ENCODE measurements at places on chromosomes 5 and 9.

DNA sequence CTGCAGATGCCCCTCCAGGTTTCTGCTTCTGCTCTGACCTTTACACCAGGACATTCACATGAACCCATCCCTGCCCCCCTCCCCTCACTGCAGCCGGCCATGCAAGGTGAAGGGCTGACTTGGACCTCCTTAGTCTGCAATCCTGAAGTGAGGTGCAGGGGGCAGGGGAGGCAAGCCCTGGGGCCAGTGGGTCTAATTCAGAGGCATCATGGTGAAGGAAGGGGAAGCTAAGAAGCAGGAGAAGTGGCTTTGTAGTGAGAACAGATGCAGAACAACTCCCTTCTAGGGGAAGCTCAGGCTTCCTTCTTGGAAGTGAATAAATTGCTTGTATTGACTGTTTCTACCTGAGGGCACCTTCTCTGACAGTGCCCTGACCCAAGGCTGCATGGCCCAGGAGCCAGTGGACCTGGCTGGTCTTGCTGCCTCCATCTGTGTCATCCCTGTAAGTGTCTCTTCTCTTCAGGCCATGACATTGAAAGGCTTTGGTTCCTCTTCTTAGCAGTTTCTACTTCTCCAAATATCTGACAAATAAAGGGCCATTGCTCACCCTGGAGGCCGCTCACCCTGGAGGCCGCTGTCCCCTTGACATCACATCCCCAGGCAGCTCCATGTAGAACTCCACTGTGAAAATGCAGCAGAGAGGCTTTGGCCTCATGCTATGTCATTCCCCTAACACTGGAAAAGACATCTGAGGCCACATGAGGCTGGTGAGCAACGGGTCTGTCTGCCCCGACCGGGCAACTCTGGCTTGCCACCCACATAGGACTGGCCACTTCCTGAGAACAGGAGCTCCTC, 55.3 kb downstream of the GADD45G start:
- no peak overlapping the region for H3K27ac ChIP-seq
- DNase-seq, result no peak
- peaks cover 42% of the 10 kb centered on the region for H3K4me1 ChIP-seq

- no peaks in the 10 kb centered on the region for H3K27me3 ChIP-seq
- H3K4me1 ChIP-seq, result no peaks in the 10 kb centered on the region
- H3K36me3 ChIP-seq, result peaks cover 26% of the 10 kb centered on the region
- no peak overlapping the region for H3K4me3 ChIP-seq
Measured at GRCh38 chr9:4836676-4837075, 43.9 kb downstream of the RCL1 start.

GRCh38 chr5:6656680-6657079, 23.4 kb downstream of the SRD5A1 start:
- no peak overlapping the region for H3K27ac ChIP-seq
- H3K36me3 ChIP-seq, result peaks cover 30% of the 10 kb centered on the region
- no peak for DNase-seq
- no peaks in the 10 kb centered on the region for H3K4me1 ChIP-seq
- H3K4me3 ChIP-seq, result no peak overlapping the region
- H3K27me3 ChIP-seq, result no peaks in the 10 kb centered on the region

GRCh38 chr9:82152181-82152580, 163.6 kb downstream of the SPATA31D1 start:
- no peak for DNase-seq
- H3K36me3 ChIP-seq, result peaks cover 7% of the 10 kb centered on the region
- no peak overlapping the region for H3K4me3 ChIP-seq
- no peak overlapping the region for H3K27ac ChIP-seq

GRCh38 chr9:76269789-76270188, 124.4 kb downstream of the RFK start:
- H3K4me1 ChIP-seq, result peaks cover 17% of the 10 kb centered on the region
- H3K36me3 ChIP-seq, result no peaks in the 10 kb centered on the region
- no peak for DNase-seq
- no peaks in the 10 kb centered on the region for H3K27me3 ChIP-seq

- no peaks in the 10 kb centered on the region for H3K36me3 ChIP-seq
- peaks cover 18% of the 10 kb centered on the region for H3K4me1 ChIP-seq
- no peak overlapping the region for H3K4me3 ChIP-seq
- DNase-seq, result no peak
- no peaks in the 10 kb centered on the region for H3K27me3 ChIP-seq
- H3K27ac ChIP-seq, result no peak overlapping the region
Measured at GRCh38 chr5:167819406-167819805, 472.0 kb upstream of the WWC1 start.

DNA sequence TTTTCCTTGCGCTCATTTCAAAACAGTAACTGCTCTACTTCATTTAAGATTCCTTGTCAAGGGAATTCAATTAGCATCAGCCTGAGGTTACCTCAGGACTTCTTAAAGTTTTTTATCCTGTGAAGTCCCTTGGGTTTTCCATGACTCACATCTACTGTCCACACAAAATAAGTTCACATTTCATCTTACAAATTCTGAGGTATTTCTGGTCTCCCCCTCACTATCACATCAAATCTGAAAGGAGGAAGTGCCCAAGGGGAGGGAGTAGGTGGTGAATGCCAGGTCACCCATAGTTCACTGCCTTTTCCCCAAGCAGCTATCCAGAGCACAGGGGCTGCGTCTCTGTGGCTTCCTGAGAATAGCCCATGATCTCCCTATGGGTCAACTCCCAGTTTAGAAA, 227.1 kb upstream of the NREP start:
- no peak overlapping the region for H3K4me3 ChIP-seq
- peaks cover 38% of the 10 kb centered on the region for H3K4me1 ChIP-seq
- no peak for DNase-seq
- H3K27ac ChIP-seq, result peak overlapping the region; percentile 78
- no peaks in the 10 kb centered on the region for H3K27me3 ChIP-seq

- peak overlapping the region; percentile 45 for H3K27ac ChIP-seq
- H3K4me1 ChIP-seq, result peaks cover 34% of the 10 kb centered on the region
- H3K4me3 ChIP-seq, result no peak overlapping the region
- DNase-seq, result no peak
Measured at GRCh38 chr9:93091453-93092081, 4.5 kb upstream of the CARD19 start.

DNA sequence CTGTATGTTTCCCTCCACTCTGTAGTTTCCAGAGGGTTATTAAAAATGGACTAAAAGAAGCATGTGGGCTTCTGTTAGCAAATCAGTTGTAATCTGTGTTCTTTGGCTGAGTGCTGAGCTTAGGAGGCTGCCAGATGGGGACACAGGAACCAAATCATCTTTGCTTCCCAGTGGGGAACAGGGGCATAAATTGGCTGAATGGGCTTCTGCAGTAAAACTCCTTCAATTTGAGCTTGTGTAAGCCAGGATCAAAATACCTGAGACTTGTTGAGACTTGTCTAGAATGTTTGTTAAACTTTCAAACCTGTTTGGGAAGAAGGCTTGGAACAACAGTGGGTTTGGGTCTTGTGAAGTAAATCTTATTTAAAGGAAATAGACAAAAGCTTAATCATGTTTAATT, 32.2 kb upstream of the TNFAIP8 start:
- no peaks in the 10 kb centered on the region for H3K36me3 ChIP-seq
- no peak overlapping the region for H3K4me3 ChIP-seq
- peak overlapping the region; percentile 52 for H3K27ac ChIP-seq
- no peaks in the 10 kb centered on the region for H3K27me3 ChIP-seq
- peaks cover 45% of the 10 kb centered on the region for H3K4me1 ChIP-seq

DNA sequence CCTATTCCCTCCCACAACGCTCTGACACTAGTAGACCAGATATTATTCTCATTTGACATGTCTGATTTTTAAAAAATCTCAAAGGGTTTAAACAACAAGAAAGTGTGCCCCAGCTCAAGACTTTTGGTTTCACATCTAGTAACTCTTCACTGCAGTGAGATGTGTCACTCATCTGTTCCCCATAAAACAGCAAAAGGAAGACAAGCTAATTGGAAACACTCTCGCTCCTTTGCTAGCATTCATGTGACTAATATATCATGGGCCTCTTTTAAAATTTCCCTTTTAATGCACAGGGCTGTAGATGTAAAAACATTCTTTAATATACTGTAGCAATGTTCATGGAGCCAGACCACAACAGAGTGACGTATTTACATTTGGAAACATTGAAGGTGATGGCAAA, 372.6 kb downstream of the ZNF608 start:
- H3K4me1 ChIP-seq, result peaks cover 36% of the 10 kb centered on the region
- no peak for DNase-seq
- H3K27me3 ChIP-seq, result no peaks in the 10 kb centered on the region
- no peak overlapping the region for H3K4me3 ChIP-seq

DNA sequence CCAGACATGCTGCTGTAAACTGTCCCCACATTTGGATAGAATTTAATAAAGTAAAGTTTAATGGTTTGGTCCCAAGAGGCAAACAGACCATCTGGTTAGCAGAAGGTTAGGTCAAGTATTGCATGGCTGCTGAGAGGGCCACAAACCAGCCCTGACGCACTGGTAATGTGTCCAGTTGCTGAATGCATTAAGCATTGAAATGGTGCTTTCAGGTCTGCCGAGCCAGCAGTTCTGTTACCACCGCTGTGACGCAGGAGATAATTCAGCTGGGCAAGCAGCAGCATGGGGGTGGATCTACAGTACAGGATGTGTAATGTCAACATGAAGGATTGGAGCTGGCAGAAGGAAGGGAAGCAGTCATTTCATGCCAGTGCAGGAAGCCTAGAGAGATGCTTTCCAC, 16.0 kb downstream of the ZNF462 start:
- peaks cover 6% of the 10 kb centered on the region for H3K36me3 ChIP-seq
- peak; percentile 44 for DNase-seq
- peaks cover 25% of the 10 kb centered on the region for H3K4me1 ChIP-seq
- peak overlapping the region; percentile 48 for H3K27ac ChIP-seq
- H3K27me3 ChIP-seq, result no peaks in the 10 kb centered on the region

- H3K4me1 ChIP-seq, result peaks cover 28% of the 10 kb centered on the region
- H3K4me3 ChIP-seq, result no peak overlapping the region
Measured at GRCh38 chr5:123441408-123441807, 18.2 kb upstream of the CEP120 start.

DNA sequence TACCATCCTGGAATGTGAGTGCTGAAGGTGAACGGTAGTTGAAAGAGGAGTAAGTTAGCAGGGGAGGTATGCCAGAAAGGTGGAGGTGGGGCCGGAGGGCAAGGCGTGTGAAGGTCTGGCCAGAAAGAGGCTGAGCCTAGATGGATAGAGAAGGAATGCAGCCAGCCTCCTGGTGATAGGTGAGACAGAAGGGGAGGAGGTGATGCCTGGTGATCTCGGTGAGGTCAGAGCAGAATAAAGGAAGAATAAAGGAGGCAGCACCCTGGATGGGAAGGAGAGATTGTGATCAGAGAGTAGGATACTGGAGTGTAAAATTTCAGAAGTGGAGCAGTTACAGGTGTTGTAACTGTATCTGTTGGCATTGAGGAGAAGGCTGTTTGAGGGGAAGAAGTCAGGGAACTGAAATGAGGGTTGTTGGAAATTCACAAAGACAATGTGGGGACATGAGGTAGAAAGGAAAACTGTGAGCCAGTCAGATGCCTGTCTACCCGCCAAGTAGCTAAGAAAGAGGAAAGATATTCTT, 2.0 kb downstream of the GNG10 start:
- H3K27me3 ChIP-seq, result no peaks in the 10 kb centered on the region
- H3K4me1 ChIP-seq, result peaks cover 21% of the 10 kb centered on the region
- peak overlapping the region; percentile 85 for H3K27ac ChIP-seq
- no peaks in the 10 kb centered on the region for H3K36me3 ChIP-seq

- H3K4me1 ChIP-seq, result peaks cover 4% of the 10 kb centered on the region
- no peaks in the 10 kb centered on the region for H3K36me3 ChIP-seq
- no peak for DNase-seq
- H3K27ac ChIP-seq, result no peak overlapping the region
- H3K4me3 ChIP-seq, result no peak overlapping the region
Measured at GRCh38 chr5:124859556-124860290, 113.3 kb upstream of the ZNF608 start.

DNA sequence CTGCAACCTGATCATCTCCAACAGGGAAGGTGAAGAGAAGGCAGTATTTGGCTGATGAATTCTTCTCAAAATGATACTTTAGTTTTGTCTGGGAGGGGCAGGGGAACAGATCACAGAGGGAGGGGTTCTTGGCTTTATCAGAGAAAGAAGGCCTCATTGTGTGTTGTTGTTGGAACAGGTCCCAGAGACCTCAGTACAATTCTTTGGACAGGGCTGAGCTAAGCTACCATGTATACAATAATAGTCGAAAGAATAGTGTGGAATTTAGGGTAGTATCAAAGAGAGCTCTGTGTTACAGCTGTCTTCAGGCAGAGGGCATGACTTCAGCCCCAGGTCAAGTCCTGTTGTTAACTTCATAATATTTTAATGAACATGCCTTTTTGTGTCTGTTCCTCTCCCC, 39.9 kb downstream of the ARHGAP26 start:
- H3K27ac ChIP-seq, result peak overlapping the region; percentile 26
- DNase-seq, result no peak
- peaks cover 44% of the 10 kb centered on the region for H3K4me1 ChIP-seq
- H3K4me3 ChIP-seq, result no peak overlapping the region

- no peaks in the 10 kb centered on the region for H3K36me3 ChIP-seq
- no peak for DNase-seq
- peaks cover 9% of the 10 kb centered on the region for H3K4me1 ChIP-seq
- no peak overlapping the region for H3K27ac ChIP-seq
Measured at GRCh38 chr5:39448506-39449128, 23.8 kb upstream of the DAB2 start.

DNA sequence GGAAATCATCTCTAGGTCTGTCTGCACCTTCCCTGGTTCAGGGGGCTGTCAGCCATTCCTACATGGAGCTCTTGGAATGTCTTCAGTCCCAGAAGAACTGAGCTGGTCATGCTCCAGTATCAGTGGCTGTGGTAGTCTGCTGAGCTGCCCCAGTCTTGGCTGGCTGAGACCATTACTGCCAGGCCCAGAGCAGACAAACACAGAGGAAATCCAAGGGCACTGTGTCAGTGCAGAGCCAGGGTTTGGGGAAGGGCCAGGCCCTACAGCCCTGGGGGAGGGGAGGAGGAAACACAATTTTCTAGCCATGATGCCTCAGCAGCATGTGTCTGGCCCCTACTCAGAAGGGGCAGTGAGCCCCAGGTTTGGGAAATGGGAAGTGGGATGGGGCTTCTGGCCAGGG, 58.4 kb downstream of the ARHGEF37 start:
- H3K36me3 ChIP-seq, result no peaks in the 10 kb centered on the region
- no peak overlapping the region for H3K4me3 ChIP-seq
- no peaks in the 10 kb centered on the region for H3K27me3 ChIP-seq
- H3K27ac ChIP-seq, result no peak overlapping the region
- no peaks in the 10 kb centered on the region for H3K4me1 ChIP-seq
- no peak for DNase-seq
